ENCODE measurements at places on chromosomes 12 and 14.

GRCh38 chr12:4027412-4027811 is 154.2 kb upstream of the PARP11 start:
- DNase-seq: peak; percentile 30

DNA sequence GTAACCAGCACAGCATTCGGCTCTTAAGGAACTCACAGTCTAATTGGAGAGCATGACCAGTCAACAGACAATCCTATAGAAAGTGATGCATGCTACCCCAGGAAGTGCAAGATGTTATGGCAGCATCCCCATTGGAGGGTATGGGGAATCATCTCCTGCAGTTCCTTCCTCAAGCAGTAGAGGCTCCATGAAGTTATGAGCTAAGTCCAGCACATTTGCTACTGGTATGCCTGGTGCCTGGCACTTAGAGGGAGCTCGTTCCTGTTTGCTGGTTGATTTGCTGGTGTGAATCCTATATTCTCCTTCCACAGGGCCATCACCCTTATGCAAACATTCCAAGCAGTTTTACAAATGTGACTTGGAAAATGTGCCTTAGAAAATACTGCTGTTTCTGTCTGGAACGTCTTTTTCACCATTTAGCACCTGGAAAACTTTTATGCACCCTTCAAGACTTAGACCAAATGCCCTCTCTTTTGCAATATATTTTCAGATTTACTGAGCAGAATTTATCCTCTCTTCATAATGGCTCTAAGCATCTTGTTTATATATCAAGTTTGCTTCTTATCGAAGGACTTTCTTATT is 136.1 kb upstream of the WSCD2 start:
- DNase-seq: peak; percentile 15

- DNase-seq: no peak
Measured at GRCh38 chr14:81141426-81141825, 79.3 kb downstream of the GTF2A1 start.

- DNase-seq: no peak
Measured at GRCh38 chr12:83323866-83324265, 637.2 kb downstream of the TMTC2 start.

GRCh38 chr12:58695263-58695662 is 225.0 kb downstream of the LRIG3 start:
- DNase-seq: no peak

DNA sequence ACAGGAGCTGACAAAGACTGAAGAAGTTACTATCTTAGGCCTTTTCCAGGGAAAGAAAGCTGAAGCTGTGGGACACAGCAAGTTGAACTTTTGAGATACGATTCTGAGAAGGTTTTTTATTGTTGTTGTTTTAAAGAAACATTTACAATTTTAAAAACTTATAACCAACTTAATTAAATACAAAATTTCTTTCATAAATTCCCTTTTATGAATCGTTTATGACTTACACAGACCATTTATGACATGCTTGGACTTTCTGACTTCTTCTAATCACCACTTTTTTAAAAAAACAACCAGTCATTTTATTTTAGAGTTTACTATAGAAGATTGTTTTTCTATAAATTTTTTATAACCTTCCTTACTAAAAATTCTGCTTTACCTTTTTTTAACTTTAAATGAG is 68.7 kb downstream of the DHRS2 start:
- peak; percentile 10 for DNase-seq

DNA sequence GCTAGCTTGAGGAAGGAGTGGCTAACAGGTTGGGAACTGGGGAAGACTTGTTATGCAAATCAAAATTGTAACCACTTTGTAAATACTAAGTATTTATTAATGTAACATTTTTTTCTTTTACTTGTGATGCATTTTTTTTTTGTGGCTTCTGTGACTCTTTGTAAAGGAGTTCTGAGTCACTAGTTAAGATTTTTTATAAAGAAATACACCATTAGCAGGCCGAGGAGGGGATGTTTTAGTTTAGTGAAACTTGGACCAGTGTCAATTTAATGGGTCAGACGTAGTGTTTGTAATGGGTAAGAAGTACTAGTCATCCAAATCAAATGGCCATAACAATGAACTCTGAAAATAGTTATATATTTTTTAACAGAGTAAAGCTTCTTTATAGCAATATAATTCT is 43.1 kb downstream of the AKAP6 start:
- peak; percentile 48 for DNase-seq

DNA sequence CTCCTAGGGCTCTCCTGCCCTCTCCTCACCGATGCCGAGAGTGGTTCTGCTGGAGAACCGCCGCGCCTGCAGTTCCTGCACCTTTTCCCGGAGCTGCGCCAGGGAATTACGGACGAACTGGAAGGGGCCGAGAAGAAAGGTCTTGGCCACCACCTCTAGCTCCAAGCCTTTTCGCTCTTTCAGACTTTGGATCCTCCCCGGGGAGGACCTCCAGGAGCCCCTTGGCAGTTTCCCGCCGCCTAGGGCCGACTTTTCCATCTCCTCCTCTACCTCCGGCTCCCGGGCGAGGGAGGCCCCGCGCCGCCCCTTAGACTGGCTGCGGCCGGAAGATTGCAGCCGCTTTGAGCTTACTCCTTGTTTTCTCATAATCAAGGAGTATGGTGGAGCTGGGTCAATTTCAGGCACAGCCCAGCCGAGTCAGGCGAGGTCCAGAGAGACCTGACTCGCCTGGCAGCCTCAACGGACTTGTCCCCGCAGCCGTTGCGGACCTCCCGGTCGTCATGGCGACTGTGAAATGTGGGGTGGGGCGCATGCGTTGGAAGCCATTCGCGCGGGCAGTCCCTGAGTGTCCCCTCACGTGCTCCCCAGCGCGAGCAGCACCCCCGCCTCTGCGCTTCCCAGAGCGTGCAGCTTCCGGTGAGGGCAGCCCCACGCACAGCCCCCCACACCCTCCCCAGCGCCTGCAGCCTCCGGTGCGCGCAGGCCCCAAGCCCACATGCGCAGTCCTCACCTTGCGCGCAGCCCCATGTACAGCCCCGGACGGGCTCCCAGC is at the start of gene DPY19L2:
Gene DPY19L2 (minus strand): TSS at position 466 of the 772 bp plus-strand sequence. CDS start 100 bp downstream, at position 366.
- peak; percentile 84 for DNase-seq

GRCh38 chr14:104120281-104120741 is 18.1 kb upstream of the KIF26A start:
- no peak for DNase-seq

DNA sequence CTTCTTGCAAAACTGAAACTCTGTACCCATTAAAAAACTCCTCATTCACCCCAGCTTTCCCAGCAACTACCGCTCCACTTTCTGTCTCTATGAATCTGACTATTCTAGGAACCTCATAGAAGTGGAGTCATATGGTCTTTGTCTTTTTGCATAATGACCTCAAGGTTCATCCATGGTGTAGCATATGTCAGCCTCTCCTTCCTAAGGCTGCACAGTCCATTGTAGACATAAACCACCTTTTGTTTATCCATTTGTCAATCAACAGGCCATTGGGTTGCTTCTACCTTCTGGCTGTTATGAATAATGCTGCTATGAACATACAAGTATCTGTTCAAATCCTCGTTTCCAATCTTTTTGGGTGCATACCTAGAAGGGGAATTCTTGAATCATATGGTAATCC is 21.1 kb downstream of the NT5DC3 start:
- no peak for DNase-seq

DNA sequence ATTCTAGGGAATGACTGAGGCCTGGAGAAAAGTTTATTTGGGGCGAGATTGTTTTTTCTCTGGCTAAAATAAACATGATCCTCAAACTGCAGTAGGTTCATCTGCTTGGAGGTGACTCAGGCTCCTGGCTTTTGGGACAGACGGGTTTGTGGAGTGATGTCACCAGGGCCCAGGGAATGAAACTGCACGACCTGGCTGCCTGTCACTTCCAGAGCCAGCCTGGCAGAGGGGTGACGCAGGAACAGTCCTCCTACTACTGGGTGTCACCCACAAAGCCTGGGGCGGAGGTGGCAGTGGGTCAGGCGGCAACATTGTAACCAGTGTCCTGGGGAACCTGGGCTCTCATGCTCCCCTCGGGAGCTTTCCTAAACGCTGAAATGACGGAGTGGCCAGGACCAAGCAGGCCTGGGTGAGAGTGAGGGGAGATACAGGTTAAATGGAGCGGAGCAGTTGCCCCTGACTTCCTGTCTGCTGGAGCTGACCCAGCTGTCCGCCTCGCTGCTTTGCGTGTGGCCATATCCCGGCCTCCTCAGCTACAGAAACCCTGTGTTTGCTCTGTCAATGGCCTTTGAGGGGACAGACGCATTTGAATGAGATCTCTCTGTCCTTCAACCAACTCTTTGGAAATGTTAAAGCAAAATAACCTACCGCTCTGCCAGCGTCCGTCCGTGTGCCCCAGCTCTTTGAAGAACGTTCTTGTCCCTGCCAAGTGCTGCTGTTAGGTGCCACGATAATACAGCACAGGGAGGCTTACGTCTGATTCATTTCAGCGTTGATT is 6.5 kb downstream of the HIP1R start:
- DNase-seq: peak; percentile 59

DNA sequence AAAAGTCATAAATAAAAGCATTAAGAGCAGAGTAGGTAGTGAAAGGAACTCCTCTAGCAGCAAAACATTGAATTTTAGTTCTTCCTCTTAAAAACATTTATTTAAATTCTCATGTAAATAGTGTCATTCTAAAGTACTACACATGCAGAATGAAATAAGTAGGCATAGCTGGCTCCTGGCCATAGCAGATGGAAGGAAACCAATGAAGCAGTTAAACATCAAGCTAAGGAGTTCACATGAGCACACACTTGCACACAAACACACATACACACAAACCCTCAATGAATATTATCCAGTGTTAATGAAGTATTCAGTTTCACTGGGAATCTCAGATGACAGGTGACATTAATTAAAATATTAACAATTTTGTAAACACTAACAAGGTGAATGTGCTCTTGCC is 69.3 kb downstream of the SLC35F4 start:
- no peak for DNase-seq

- no peak for DNase-seq
Measured at GRCh38 chr14:48792376-48793024, 793.7 kb downstream of the RPS29 start.

- peak; percentile 27 for DNase-seq
Measured at GRCh38 chr12:77796775-77797174, 33.9 kb upstream of the NAV3 start.

GRCh38 chr14:101247842-101248725 is 313.2 kb upstream of the DIO3 start:
- DNase-seq: no peak

DNA sequence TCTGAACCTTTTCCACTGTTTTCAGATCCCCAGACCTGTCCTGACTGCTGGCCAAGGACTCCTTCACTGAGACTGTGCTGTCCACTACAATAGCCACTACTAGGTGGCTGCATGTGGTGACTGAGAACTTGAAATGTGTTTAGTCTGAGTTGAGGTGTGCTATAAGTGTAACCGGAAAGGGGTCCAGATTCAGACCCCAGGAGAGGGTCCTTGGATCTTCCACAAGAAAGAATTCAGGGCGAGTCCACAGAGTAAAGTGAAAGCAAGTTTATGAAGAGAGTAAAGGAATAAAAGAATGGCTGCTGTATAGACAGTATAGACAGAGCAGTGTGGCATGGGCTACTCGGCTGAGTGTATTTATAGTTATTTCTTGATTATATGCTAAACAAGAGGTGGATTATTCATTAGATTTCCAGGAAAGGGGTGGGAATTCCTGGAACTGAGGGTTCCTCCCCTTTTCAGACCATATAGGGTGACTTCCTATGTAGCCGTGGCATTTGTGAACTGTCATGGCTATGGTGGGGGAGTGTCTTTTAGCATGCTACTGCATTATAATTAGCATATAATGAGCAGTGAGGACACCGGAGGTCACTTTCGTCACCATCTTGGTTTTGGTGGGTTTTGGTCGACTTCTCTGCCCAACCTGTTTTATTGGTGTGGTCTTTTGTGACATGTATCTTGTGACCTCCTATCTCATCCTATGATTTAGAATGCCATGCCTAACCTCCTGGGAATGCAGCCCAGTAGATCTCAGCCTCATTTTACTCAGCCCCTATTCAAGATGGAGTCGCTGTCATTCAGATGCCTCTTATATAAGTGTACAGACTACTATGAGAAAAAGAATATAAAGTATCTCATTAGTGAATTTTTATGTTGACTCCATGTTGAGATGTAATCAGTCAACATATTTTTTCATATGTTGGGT is 70.0 kb upstream of the SRSF5 start:
- no peak for DNase-seq

DNA sequence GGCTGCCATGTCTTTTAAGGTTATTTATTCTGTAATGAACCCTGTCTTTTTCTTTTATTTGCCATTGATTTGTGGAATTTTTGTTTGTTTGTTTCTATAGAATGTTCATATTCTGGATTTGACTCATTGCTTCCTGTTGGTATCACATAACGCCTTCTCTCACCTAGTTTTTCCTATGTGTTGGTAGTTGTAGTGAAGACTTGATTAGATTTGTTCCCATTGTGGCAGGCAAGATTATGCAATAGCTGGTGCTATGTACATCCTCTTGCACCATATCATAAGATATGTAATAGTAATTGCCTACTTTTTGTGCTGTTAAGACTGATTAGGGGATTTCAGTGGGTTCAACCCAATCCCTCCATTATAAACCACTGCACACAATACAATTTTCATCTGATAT is 3.9 kb upstream of the KRT6B start:
- no peak for DNase-seq

All from Caki2 (cell line).